LNCaP clone FGC (cell line): ENCODE measurements at places on chromosomes 4 and X.

DNA sequence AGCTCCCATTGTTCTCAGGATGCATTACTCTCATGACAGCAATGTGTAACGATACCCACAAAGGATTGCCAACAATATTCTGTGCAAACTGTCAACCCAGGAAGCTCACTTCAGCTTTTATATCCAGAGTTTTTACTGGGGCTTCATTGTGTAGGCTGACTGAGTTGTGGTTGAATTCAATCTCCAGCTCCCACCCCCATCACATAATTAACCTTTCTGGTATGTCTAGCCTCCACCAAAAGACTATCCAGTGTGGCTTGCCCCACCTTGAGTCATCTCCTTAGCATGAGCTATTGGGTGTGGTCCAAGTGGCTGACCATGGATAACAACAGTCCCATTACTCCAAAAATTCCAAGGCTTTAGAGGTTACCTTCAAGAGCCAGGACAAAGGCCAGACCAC lies 17.7 kb upstream of the TAB3 start:
- no peak for DNase-seq

DNA sequence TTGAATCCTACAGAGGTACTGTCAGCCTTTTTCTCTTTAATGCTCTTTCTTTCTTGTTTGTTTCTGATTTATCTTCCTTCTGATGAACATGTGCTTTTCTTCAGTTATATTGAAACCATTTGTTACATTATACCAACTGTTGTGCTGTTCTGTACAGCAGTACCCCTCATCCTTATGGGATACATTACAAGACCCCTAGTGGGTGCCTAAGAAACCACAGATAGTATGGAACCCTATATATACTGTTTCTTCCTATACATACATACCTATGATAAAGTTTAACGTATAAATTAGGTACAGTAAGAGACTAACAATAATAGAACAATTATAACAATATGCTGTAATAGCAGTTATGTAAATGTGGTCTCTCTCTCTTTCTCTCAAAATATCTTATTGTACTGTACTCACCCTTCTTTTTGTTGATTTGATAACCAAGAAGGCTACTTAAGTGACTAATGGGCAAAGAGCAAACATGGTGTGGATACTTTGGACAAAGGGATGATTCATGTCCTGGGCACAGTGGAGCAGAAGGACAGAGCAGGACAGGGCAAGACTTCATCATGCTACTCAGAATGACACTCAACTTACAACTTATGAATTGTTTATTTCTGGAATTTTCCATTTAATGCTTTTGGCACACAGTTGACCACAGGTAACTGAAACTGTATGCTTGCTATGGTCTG lies 10.7 kb upstream of the YIPF7 start:
- DNase-seq, result no peak

DNA sequence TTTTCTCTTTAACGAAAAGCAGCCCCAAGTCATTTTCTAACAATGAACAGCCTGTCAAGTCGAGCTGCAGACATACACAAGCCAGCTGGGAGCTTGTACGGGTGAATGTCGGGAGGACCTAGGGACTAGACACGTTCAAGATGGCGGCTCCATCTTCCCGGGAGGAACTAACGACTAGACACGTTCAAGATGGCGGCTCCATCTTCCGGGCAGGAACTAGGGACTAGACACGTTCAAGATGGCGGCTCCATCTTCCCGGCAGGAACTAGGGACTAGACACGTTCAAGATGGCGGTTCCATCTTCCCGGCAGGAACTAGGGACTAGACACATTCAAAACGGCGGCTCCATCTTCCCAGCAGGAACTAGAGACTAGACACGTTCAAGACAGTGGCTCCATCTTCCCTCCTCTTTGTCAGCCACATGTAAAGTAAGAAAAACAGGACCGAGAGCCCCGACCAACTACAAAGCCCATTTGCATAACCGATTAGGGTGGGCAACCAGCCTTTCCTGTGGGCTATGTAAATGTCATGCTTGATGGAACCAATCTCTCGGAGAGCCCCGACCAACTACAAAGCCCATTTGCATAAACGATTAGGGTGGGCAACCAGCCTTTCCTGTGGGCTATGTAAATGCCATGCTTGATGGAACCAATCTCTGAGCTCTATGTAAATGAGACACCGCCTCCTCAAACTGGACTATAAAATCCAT lies 175.5 kb downstream of the DHRSX start:
- peak; percentile 8 for DNase-seq

DNA sequence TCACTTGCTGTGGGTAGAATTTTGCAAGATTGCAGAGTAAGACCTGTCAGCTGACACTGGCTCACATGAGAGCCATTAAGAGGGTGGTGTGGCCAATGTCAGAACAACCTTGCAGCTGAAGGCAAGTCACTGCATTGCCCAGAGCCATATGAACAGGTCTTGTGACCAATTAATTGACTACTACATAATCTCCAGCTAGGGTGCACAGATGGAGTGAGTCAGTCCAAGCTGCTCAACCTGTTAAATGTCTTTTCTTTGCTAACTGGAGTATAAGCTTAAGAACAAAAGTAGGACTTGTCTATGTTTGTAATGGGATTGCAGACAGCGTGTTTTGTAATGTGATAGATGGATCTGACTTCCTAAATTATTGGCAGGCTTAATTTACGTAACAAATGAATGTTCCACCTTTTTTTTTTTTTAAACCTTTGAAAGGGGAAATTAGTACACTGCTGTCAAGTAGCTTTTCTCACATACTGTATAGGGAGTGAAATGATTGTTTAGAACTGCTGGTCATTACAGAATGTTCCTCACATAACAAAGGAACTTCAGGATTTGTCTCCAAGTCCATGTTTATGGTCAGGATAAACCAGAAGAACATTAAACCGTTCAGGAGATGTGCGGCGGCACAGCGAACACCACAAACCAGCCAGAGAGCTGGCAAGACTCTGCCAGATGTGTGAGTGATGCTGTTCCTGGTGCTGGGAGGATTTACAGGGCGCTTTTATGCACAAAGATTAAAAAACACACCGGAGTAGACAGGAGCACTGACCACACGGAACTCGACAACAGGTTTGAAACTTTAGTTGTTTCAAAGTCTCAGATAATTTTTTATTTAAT lies 37.0 kb downstream of the FNIP2 start:
- no peak for DNase-seq

DNA sequence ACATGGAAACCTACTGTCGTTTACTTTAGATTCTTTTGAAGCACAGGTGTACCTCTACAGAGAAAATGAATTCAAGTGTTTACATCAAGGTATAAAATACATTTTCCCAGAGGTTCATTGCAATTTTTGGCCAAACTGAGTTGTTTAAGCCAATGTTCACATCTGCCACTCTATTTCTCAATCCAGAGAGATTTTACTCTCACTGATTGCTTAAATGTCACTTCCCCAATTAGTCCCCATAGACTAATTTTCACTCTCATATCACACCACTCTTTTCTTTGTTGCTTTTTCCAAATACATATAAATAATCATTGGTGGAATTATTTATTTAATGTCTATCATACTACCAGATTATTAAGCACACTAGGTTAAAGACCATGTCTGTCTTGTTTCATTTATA lies 271.8 kb downstream of the PPP3CA start:
- no peak for DNase-seq

GRCh38 chr4:14184265-14184664 lies 556.7 kb upstream of the BOD1L1 start:
- DNase-seq, result no peak

DNA sequence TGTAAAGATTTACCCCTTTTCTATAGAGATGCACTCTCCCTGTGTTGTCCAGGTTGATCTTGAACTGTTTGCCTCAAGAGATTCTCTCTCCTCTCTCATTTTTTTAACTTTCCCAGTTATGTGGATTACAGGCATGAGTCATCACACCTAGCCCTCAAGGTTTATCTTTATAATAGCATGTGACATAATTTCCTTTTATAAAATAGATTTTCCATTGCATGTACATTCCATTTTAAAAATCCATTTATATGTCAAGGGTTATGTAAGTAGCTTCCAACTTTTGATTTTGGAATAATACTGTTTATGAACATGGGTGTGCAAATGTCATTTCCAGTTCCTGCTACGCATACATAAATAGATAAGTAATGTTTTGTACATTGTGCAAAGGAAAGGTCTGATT lies 20.6 kb downstream of the ZNF721 start:
- no peak for DNase-seq

DNA sequence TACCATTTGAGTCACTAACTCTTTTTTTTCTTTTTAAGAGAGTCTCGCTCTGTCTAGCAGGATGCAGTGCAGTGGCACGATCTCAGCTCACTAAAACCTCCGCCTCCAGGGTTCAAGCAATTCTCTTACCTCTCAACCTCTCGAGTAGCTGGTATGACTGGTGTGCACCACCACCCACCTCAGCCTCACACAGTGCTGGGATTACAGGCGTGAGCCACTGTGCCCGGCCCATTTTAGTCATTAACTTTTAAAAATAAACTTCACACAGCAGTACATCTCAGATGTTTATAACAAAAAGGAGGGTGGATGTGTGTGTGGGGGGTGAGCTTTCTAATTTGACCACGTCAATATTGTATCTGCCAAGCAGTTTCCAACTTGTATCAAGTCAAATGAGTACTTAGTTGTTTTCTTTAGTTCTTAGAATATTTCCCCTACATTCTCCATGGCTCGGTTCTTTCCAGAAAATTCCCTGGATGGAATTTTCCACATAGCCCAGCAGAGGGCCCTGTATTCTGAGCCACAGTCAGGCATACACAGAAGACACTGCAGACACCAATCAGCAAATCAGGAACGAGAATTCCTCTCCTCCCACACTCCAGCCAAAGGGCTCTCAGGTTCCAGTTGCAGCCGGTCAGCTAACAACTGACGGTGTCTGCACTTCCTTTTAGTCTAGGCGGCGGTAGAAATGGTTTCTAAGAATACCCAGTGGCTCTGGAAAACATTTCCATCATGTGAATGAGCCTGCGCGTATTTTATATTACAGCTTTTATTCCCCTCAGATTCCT lies 20.1 kb upstream of the ARAF start:
- DNase-seq, result peak; percentile 80

DNA sequence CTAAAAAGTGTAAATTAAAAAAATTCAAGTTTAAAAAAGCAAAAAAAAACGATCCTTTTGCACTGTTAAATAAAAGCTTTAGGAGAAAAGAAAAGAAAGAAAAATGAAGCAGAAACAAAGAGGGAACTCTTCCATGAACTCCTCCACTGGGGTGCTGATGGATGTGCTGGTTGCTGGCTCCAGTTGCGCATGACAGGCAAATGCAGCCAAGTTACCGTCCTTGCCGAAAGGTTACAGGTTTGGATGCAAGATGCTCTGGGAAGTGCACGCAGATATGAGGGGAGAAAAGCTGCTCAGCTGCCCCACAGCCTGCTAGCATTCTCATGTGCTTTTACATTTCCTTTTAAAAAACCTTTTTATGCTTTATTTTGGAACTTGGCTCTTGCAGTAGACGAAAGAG lies 58.5 kb downstream of the HADH start:
- no peak for DNase-seq

DNA sequence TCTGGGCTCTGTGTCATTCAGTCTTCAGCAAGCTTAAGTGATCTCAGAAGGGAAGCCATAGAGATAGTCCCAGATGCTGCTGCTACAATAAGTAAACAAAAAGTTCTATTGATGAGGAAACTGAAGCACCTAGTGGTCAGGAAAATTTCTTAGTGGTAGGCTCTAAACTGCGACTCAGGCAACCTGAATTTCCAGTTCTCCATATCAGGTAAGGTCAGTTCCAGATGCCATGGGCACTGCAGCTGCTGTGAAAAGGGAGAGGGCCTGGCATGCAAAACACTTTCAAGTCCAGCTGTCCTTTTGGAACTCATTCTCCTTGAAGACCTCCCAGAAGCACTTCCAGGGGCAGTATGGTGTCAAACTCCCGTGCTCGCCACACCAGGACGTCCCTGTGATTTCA lies 46.2 kb downstream of the REELD1 start:
- DNase-seq, result no peak

DNA sequence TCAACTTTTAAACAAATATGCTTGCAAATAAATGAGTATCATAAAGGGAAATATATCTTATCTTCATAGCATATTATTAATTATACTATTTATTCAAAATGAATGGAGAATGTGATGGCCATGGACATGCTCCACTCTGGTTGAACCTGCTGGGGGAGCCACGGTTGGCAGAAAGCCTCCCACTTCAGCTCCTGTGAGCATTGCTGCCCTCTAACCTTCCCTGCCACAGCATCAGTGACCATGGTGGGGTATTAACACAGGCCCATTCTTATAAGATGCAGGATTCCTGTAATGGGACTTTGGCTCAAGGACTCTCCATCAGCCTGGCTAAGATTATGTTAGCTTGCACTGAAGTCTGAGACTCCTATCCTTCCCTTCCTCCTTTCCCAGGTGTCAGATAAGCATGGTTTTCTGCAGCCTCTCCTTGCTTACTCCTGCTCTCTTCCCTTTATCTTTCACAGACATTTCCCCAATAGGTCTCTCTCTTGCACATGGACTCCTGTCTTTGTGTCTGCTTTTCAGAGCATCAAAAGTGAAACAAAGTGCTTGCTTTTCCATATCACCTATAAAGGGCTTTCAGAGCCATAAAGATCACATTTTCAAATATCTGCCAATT lies 4.9 kb upstream of the ABRAXAS1 start:
- DNase-seq, result no peak

DNA sequence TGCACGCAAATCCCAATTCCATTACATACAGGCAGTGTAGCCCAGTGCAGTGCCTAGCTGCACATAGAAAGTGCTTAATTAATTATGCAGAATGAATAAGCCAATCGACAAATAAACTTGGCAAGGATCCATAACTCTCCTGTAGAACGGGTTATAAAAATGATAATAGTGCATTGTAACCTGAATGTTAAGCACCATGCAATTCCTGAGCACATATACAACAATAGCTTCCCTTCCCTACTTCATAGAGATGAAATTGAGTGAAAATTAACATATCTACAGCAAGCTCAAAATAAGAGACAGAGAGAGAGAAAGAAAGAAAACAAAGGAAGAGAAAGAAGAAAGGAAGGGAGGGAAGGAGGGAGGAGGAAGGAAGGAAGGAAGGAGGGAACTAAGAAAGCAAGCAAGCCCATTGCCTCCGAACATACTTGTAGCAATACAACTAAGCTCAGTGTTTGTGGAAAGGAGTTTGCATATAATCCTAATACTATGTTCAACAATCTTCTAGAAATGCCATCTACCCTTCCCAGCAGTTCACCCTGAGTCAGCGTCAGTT lies 1074.0 kb upstream of the LCORL start:
- DNase-seq, result no peak
